ENCODE measurements at places on chromosomes 11 and 22.

GRCh38 chr11:121522043-121522941 lies 69.5 kb upstream of the SORL1-AS1 start:
- no peak for DNase-seq

DNA sequence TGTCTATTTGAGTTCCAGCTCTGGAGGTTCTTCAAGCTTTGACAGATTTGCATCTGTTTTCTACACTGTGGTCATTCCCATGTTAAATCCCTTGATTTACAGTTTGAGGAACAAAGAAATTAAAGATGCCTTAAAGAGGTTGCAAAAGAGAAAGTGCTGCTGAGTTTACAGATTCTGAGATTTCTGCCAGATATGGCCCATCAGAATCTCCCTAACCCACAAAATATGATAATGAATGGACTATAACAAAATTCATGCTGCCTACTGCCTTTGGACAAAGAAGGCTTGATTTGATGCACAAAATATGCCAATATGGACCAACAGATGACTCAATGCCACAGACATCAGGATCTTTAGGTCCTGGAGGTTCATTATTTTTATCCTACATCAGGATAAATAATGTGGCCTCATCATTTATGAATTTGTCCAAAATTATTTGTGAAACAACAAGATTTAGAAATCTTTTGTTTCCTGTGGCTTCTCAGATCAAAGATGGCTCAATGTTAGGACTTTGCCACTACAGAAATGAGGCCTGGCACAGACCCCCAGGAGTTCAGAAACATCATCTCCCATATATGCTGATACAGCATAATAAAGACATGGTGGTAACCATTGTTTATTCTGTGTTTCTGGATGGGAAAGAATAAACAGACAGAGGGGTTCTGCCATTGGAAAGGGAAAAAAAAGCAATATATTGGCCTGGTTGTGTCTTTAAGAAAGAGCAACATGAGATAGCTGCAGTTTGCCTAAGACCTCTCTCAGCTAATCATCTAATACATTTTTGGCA lies 6.7 kb downstream of the OR5AN1 start:
- DNase-seq: no peak

- DNase-seq: no peak
These were observed 245.7 kb downstream of the NXPE2 start for GRCh38 chr11:114924042-114924441.

GRCh38 chr22:42116848-42117424 lies 13.7 kb downstream of the CYP2D6 start:
- no peak for DNase-seq

GRCh38 chr11:11940551-11940950 lies 67.9 kb downstream of the DKK3 start:
- no peak for DNase-seq

GRCh38 chr22:21652547-21653545 lies 10.7 kb downstream of the SDF2L1 start:
- no peak for DNase-seq

- DNase-seq: no peak
These were observed 710.9 kb upstream of the FAT3 start for GRCh38 chr11:91513734-91514133.

DNA sequence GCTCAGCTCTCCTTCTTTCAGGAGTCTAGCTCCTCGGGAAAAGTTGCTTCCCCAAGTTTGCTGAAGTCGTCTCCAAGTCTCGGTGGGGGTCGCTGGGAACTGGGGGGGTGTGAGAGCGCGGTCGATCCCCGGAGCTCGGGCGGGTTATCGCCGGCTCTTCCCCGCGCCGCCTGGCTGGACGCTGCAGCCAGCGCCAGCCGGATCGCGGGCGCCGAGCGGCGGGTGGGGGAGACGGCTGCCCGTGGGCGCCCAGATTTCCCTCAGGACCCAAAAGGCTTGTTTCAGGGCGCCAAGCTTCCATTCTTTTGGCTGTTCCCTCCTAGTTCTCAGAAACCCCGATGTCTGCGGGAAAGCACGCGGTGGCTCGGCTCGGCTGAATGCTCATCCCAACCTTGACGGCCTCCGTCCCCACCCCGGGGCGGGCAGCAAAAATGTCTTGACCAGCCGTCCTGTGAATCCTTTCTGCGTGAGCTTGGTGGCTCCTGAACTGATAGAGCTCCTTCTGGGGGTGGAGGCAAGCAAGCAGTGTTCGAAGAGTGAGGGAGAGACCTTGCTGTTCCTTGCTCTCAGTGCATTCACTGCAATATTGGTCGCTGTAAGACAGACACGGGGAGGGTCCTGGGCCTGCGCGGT lies 1.7 kb downstream of the ZBTB16 start:
- no peak for DNase-seq

DNA sequence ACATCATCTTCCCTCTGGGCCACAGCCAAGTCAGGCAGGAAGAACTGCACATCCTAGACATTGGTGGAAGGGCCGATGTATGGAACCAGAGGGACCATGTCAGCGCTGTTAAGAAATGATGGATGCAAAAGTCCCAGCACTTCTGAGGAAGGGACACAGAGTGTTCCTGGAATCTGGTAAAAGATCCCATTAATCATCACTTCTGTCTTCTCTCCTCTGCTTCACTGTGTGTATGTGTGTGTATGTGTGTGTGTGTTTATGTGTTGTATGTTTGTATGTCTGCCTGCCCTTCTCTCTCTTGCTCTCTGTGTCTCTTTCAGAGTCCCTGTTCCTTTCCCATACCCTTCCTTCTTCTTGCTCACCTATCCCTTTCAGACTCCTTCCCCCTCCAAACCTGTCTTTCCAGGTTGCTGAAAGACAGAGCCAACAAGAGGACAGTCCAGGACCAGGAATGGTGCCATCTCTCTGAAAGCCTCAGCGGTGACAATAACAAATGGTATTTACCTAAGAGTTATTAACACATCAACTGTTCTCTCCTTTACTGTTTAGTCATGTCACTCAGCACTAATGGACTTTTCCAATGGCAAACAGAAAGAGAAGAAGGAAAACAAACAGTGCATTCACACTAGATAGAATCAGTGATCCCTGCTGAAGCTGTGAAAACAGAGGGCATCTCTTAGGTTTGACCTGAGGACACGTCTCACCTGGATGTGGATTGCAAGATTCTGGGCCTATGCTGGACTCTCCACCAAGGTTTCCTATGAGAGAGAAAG lies 47.1 kb downstream of the EHF start:
- no peak for DNase-seq
